Activated CD4-positive, alpha-beta T cell treated with anti-CD3 and anti-CD28 coated beads, Interleukin-2, amount 50 U/mL, for 16 hours (primary cell): ENCODE measurements at places on chromosomes 7 and 10.

DNA sequence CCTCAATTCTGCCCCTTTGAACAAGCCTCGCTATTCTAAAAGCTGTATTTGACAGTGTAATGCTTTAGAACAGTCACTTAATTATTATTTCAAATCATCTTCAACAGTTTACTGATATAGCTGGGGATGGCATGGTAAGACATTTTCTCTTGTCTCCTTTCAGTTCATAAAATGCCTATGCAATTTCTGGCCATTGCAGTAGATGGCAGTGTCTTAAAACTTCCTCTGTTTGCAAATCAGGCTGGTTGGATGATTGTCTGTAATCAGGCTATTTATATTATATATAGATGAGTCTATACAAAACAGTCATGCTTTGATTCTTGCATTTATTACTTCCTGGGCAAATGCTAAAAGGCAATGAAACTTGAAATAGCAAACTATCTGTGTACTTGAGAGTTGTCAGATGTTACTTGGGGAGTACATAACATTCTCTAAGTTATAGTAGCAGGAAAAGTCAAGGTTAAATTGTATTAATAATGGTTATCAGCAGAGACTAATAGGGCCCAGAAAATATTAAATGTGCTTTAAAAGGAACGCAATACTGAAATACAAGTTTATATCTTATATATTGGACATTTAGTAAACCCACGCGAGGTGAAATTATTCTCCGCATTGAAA is 55.5 kb upstream of the LHFPL3 start:
- DNase-seq, result peak; percentile 34

GRCh38 chr7:134601459-134601858 is 45.2 kb upstream of the BPGM start:
- no peak for DNase-seq

GRCh38 chr10:129207297-129207696 is 259.7 kb upstream of the MGMT start:
- no peak for DNase-seq

DNA sequence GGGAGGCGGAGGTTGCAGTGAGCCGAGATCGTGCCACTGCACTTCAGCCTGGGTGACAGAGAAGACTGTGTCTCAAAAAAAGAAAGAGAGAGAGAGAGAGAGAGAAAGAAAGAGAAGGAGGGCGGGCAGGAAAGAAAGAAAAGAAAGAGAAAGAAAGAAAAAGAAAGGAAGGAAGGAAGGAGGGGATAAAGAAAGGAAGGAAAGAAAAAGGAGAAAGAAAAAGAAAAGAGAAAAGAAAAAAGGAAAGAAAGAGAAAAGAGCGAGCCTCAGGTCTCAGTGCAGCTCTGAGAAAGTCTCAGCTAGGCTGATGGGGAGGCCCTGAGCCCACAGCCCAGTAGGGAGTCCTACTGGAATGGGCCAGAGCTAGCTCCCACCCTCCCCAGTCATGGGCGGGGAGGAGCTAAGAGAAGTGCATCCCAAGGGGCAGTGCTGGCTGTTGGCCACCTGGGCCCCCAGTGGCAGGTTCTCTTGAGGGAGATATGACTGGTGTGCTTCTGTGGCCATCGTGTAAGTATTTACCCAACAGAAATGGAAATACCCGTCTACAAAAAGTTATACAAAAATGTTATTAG is 69.3 kb downstream of the ABRAXAS2 start:
- DNase-seq, result no peak

- no peak for DNase-seq
These were observed 77.5 kb downstream of the NKX6-2 start for GRCh38 chr10:132708441-132708840.

GRCh38 chr10:132096223-132096622 is 30.5 kb downstream of the JAKMIP3 start:
- peak; percentile 77 for DNase-seq
